T-helper 22 cell (primary cell): ENCODE measurements at places on chromosomes 7 and 10.

DNA sequence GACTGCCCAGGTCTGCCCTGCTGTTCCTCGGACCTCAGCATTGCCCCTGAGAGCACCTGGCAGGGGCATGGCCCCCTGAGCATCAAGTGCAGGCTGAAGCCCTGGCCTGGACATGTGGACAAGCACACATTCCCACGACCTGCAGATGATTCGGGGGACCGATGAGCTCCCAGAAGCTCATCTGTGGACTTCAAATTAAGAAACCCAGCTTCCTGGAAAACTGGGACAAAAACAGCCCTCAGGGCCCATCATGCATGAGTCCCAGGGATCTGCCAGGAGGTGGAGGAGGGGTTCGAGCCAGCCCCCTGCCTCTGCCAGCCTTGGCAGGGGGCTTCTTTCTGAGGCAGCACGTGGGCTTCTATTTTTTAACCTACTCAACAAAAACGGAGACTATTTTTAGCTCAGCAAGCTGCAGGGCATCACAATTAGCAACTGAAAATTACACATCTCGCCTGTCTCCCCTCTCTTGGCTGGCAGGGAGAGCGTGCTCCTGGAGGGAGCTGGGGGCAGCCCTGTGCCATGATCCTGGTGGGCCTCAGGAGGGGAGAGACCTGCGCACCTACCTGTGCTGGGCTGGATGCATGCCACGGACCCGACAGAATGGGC lies 51.8 kb downstream of the RASGEF1A start:
- DNase-seq = no peak

DNA sequence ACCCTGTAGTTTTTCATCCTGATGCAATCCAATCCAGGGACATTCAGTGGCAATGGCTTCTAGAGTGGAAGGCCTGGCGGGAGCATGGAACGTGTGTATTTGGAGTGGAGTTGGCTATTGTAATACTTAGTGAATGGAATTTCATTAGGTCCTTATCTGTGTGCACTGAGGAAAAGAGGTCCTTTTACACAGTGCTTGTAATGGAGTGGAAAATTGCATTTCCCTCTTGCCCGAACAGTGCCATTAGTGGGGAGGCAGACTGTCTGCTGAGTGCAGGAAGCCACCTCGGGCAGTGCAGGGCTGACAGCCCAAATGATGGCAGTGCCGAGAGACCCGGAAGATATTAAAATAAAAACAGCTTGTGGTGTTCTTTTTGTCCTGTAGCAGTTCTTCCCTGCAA lies 786.6 kb downstream of the LRMDA start:
- DNase-seq = no peak

- DNase-seq = no peak
Measured at GRCh38 chr10:23399701-23400144, 39.2 kb upstream of the OTUD1 start.

GRCh38 chr7:4682621-4683042 lies 537 bp downstream of the FOXK1 start:
- peak; percentile 19 for DNase-seq

DNA sequence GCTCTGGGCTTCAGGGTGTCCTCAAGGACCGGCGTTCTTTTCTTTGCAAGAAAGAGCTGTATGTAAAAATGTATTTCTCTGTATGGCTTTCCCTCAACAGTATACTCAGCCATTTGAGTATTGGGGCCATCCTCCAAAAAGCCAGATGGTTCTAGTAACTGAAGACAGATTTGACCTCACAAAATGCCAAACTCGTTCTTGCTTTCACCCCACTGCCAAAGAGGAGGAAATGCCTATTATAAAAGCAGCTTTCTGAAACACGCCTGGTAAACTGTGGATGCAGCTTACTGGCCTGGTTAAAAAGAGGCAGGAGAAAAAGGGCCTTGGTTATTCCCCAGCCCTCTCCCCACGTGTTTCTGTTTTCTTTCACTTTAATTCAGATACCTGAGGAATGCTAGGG lies 7.7 kb upstream of the HTR5A start:
- no peak for DNase-seq

DNA sequence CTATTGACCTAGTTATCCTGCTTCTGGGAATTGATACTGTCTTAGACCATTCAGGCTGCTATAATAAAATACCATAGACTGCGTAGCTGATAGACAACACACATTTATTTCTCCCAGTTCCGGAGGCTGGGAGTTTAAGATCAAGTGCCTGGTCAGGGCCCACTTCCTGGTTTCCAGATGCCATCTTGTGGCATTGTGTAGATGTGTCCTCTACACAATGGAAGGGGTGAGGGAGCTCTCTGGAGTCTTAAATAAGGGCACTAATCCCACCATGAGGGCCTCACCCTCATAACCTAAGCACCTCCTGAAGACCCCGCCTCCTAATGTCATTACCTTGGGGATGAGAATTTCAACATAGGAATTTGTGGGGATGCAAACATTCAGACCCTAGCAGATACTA lies 62.4 kb downstream of the SLC35B4 start:
- no peak for DNase-seq

DNA sequence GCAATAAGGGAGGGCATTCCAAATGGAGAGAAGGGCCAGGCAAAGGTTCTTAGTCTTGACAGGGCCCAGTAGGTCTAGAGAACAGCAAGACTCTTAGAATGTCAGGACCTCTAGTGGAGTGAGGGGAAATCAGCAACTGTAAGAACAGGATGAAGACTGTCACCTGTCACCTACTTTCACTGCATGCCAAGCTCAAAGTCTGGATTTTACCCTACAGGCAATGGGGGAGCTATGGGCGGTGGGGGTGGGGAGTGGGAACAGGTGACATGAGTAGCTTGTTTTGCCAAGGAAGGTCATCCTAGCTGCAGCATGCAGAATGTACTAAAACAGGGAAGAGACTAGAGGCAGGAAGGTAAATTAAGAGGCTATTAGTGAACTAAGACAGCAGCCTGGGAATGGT lies 18.3 kb downstream of the GOT1 start:
- no peak for DNase-seq

- no peak for DNase-seq
Measured at GRCh38 chr7:22601408-22601807, 101.4 kb upstream of the STEAP1B start.

DNA sequence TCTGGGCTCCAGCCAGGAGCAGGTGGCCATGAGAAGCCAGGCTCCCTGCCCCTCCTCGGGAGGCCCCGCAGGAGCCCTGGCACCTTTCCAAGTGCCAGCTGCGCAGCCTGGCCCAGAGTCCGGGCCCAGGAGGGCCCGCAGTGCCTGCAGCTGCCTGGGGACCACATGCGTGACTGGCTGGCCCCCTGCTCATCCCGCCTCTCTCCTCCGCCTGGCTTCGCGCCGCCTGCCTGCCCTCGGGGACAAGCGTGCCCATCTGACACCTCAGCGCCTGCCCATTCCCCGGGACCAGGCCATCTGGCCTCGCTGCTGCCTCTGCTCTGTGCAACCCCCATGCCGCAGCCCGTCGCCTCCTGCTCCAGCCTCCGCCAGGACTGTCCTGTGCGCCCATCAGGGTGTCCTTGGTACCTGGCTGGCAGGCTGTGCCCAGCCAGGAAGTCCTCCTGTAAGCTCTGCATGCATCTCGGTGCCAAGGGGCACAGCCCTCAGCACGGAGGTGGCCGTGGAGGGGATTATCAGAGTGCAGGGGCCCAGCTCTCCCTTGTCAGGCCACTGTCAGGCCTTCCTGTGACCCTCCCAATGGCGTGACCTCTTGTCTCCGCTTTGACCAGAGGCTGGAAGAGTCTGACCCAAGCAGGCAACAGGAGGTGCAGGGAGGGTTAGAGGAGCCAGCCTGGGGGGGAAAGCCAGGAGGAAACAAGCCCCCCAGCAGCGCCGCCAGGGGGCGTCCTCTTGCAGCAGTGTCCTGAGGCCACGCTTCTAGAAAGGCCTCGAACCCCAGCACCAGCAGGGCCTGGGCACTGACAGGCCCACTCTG lies 50.5 kb downstream of the TMEM209 start:
- DNase-seq = no peak

- no peak for DNase-seq
Measured at GRCh38 chr10:103983367-103983911, 16.5 kb downstream of the SLK start.

DNA sequence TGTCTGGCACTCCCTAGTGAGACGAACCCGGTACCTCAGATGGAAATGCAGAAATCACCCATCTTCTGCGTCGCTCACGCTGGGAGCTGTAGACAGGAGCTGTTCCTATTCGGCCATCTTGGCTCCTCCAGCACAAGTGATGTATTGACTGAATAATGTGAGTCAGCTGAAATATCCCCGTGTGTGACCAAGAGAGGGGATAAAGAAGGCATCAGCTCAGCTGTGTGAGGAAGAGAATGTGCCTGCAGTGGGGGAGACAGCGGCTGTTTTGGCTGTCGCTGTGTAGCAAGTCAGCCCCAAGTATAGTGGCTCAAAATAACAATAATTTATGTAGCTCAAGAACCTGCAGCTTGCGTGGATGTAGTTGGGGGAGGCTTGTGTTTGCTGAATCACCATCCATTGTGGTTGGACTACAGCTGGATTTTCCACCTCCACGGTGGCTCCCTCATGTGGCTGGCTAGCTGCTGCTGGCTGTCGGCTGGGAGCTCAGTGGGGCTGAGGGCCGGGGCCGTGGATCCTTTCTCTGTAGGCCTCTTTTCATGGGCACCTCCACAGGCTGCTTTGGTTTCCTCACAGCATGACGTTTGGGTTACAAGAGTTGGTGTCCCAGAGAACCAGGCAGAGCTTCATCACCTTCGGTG lies 434.5 kb downstream of the CCSER2 start:
- DNase-seq = no peak

DNA sequence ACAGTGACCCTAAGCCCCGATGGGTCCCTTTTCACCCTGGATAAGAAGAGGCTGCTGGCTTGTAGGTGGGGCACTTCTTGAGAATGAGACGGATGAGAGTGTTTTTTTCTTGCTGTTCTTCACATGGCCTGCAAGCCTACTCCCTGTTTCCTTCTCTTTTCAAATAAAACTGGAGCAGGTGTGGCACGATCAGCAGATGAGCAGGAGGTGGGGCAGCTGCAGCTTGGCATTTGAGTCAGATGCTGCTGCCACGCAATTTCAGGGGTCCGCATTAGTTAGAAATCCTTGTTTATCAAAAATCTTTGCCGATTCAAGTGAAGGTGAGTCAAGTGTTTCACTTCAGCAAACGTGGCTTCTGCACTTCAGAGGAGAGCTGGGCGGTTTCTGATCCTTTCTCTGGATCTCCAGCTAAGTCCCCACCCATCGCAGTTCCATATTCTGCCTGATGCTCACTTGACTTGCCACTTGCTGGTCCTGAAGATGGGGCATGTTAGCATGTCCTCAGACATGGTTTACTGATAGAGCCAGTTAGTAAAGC lies 20.8 kb downstream of the WDFY4 start:
- DNase-seq = no peak

DNA sequence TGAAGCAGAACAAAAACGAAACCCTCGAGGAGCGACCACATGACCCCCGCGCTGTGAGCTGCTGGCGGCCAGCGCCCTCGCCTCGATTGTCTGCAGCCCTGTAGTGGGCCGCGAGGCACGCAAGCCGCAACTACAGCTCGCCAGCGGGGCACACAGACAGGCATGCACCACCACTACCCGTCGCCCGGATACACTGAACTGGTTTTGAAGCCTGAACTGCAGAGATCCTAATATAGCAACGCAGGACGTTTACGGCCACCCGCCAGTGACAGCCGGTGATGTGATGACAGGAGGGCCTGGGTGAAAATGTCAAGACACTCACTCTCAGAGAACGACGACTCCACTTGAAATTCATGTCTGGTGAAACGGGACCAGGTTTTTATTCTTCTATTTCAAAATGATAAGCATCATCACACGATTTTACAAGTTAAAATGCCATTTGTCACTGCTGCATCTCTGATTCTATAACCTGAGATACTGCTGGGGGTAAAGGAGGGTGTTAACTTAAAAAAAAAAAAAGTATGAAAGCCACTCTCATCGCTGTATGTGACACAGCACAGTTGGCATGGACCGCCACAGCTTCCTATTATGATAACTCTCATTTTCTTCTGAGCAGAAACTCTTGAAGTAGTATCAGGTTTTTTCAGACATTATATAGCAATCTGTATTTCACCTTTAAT lies 120.3 kb upstream of the DIP2C start:
- DNase-seq = no peak

GRCh38 chr7:34058801-34059135 lies 153.4 kb downstream of the BMPER start:
- no peak for DNase-seq

GRCh38 chr7:38274486-38274885 lies 1.1 kb upstream of the TARP start:
- DNase-seq = no peak

DNA sequence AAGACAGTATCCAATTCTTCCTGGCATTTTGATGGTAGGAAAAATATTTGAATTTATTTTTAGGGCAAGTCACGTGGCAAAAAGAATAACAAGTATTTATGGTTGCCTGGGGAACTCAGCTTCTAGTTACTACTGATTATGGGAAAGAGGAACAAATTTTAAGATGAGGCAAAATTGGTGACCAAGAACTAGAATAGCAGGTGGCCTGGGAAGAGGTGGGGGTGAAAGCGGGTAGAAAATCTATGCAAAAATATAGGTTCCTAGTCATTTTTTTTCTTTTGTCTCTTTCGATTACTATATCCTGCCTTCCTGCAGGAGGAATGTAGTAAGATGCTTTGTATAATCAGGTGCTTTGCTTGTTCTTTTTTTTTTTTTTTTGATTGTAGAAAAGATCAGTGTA lies 27.8 kb downstream of the ENTPD1 start:
- no peak for DNase-seq

- DNase-seq = no peak
Measured at GRCh38 chr10:89454561-89455347, 40.4 kb downstream of the IFIT5 start.

- no peak for DNase-seq
Measured at GRCh38 chr7:120278773-120279172, 5.8 kb downstream of the KCND2 start.

DNA sequence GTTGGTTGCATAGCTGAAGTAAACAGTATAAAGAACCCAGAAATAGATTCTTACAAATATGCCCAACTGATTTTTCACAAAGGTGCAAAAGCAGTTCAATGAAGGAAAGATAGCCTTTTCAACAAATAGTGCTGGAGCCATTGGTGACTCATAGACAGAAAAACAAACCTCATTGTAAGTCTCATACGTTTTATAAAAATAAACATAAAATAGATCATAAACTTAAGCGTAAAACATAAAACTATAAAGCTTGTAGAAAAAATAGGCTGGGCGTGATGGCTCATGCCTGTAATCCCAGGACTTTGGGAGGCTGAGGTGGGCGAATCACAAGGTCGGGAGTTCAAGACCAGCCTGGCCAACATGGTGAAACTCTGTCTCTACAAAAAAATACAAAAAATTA lies 318.8 kb upstream of the IGFBP3 start:
- DNase-seq = no peak

- peak; percentile 19 for DNase-seq
Measured at GRCh38 chr7:142508251-142508650, 241.0 kb upstream of the PRSS1 start.

- no peak for DNase-seq
Measured at GRCh38 chr7:16543456-16543855, 16.8 kb downstream of the LRRC72 start.
